ENCODE measurements at places on chromosomes 7 and 10.

DNA sequence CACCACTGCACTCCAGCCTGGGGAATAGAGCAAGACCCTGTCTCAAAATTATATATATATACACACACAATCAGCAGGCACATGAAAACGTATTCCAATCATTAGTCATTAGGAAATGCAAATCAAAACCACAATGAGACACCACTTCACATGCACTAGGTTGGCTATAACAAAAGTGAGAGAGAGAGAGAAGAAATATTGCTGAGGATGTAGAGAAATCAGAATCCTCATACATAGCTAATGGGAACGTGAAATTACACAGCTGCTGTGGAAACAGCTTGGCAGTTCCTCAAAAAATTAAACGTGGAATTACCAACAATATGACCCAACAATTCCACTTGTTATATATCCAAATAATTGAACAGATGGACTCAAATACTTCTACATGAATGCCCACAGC is 43.3 kb upstream of the CNNM1 start:
- DNase-seq: peak; percentile 1

- DNase-seq: peak; percentile 49
These were observed 20.2 kb upstream of the PDGFA start for GRCh38 chr7:539731-540411.

- no peak for DNase-seq
These were observed 651.8 kb downstream of the INHBA start for GRCh38 chr7:41051062-41051461.

DNA sequence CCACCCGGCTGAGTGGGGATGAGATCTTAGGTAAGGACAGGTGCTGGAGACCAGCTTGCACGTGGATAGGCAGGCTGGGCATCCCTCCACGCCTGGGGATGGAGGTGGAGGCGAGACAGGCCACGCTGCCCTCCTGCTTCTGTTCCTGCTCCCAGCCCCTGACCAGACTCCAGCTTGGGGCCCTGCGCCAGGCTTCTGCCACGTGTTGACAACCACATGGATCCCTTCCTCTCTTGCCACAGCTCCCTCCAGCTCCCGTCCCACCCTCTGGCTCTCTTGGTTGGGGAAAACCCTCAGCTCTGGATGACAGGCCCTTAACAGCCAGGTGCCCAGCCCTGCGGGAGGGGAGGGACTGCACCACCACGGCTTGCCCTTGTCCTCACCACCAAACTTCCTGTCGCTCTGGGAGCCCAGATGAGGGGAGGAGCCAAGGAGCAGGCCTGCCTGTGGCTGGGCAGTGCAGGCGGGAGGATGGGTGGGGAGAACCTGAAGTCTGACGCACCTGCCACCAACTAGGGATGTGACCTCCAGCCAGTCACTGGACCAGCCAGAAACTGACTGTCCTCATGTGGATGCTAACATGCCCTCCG is 36.0 kb downstream of the KCNH2 start:
- DNase-seq: no peak

DNA sequence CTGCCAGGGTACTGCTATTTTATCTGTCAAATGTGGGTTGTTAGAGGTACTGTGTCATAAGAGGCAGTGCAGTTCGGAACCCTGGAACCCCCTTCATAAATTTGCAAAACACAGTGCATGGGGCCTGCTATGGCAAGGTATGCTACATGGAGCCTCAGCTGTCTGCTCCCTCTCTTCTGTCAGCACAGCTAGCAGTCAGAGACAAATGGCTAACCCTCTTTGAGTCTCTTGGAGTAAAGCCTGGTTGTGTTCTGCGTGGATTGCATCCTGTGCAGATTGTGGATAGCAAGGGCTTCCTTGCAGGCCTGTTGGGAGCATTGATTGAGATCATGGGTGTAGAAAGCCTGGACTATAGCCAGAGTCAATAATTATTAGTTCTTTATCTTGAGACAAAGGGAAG is 397.8 kb downstream of the AUTS2 start:
- no peak for DNase-seq

DNA sequence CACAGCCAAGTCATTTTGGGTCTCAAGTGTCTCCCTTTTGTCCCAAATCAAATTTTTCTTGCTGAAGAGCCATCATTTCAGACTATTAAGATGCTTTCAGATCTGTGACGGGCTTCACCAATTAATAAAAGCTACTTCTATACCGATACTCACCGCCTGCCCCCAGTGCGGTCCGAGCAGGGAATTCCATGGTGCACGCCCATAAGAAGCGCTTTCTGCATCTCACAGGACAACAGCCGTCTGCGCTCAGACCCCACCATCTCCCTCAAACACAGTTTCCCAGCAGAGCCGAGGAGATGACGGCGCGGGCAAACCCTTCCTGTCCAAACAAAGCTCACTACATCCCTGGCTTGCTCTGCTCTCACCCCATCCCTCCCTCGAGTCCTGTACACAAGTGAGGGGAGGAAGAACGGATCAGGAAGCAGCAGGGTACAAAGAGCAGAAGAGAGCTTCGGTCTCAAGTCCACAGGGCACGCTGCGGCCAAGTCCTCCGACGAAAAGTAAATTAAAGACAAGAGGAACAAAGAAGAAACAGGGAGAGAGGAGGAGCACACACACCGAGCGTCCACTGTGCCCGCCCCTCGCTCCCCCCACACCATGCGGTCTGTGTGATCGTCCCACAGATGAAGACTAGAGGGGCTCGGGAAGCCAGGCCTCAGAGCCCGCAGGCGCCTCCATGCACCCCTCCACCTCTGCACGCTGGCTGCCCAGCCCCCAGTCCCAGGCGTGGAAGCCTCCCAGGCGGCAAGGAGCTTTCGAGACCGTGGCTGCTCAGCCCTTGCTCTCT is 121.9 kb downstream of the MAD1L1 start:
- peak; percentile 23 for DNase-seq

DNA sequence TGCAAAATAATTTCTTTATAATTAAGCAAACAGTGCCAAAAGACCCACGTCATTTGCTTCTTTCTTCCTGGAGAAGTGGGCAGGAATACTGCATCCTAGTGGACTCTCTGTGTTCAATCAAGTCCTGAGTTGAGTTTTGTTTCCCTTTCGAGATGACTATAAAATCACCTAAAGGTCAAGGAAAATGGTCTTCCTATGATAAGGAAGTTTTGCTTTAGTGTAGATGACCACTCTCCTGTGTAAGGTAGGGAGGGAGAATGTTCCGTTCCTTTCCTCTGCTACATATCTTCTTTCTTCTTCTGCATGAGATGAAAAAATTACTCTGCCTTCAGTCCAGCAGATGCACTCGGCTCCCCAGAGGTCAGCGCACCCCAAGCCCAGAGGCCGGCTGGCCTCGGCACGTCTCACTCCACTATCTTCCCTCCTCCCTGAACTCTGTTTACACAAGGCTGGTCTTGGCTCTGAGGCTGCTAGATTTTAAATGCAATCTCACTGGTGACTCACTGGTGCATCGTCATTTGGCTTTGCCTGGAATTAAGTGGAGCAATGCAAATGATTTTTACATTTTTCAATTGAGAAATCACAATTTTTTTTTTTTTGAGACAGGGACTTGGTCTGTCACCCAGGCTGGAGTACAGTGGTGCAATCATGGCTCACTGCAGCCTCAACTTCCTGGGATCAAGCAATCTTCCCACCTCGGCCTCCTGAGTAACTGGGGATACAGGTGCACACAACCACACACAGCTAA is 18.6 kb upstream of the VDAC2 start:
- DNase-seq: peak; percentile 97

- DNase-seq: no peak
These were observed 39.7 kb upstream of the STEAP4 start for GRCh38 chr7:88346357-88346756.

DNA sequence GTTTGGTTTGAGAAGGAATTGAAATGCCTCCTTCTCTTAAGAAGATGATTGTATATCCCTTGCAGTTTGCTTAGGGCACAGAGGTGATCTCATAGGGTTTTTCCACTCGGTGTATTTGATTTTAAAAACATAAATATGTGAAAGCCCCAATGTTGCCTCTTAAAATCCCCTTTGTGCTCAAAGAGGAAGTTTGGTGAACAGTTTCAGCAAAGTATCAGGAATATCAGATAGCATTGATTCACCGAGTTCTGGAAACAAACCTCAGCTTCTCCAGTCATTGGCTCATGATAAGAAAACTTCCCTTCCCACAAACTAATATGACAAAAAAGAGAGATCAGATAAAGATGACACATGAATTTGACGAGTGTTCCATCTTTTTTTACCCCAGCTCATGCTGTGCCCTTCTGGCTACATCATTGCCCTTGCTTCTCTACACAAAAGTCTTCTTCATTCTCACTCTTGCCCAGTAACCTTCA is 20.1 kb upstream of the SMNDC1 start:
- peak; percentile 58 for DNase-seq

- peak; percentile 78 for DNase-seq
These were observed 29.7 kb downstream of the VIM start for GRCh38 chr10:17257466-17258321.

DNA sequence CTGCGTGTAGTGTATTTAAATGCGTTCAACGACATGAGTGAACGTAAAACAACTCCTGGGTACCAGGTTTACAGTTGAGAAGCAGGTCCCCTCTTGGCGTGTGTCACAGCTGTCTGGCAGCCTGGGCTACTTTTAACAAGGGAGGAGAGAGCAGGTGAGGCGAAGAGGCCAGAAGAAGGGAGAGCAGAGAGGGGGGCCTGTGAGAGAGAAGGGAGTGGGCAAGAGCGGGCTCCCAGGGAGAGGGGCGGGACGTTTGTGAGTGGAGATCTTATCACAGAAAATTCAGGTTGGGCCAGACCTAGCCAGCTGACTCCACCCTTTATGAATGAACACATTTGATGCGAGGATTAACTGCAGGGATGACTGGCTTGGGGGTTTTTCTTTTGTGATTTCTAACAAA is 154.0 kb downstream of the CAMK1D start:
- no peak for DNase-seq

DNA sequence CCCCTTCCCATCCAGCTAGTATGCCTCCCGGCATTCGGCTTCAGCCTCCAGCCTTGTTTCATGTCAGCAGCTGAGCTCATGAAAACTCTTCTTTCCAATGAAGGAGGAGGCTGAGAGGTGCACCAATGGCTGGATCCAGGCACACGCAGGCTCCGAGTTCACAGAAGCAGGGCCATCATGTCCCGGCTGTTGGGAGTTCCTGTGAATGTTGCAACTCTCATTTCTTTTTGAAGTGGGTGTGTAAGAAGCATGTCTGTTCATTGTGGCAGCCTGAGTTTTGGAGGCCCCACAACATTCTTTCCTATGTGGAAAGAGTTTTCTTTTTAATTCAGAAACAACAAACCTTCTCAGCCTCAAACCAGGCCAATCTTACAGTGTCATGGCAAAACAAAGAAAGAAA is 89.7 kb downstream of the PTPRE start:
- no peak for DNase-seq

DNA sequence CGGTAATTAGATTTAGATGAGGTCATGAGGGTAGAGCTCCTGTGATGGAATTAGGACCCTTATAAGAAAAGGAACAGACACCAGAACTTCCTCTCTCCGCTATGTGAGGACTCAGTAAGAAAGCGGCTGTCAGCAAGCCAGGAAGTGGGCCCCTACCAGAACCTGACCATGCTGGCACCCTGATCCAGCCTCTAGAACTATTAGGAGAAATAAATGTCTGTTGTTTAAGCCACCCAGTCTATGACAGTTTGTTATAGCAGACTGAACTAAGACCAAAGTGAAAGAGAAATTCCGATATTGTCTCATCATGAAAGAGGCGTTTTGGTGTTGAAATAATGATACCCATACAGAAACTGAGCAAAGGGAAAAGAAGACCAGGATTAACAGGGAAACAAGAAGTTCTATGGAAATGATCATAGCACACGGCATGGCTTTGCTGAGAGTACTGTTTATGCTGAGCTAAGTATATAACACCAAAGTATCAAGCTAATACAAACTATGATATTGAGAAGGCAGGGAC is 9.2 kb downstream of the CLEC2L start:
- no peak for DNase-seq

DNA sequence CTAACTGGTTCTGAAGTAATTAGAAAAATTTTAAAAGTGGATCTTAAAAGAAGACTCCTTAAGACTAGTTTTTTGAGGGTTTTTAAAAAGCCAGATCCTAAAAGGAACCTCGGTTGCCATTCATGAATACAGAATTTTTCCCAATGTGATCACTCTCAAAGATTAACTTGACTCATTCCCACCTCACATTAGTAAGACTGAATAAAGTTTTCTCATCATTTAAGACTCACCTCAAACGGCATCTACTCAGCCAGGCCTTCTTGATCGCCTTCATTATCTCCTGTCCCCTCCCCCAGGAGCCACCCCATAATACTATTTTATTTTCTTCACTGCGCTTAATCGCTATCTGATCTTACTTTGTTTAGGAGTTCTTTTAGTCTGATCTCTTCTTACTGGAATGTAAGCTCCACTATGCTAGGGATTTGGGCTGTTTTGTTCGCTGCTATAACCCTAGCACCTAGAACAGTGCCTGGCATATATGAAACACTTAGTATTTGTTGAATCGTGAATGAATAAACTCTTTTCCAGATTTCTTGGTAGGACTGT is 55.9 kb upstream of the PCGF5 start:
- peak; percentile 56 for DNase-seq

- no peak for DNase-seq
These were observed 24.7 kb upstream of the ANKRD1 start for GRCh38 chr10:90945491-90946070.

DNA sequence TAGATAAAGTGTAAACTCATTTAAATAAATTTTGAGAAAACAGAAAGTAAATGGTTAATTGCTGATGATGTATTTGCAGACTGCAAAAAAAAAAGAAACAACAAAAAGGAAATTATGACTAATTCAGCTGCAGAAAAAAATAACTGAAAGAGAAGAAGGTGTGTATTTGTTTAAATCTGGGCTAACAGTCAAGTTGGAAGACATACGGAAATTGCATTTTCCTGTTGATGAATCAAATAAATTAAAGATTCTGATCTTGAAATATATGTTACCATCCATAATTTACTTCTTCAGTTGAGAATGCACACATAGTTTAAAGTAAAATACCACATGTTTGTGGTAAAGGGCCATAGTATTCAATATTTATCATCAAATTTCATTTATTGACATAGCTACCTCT is 19.3 kb upstream of the ING3 start:
- peak; percentile 4 for DNase-seq

- no peak for DNase-seq
These were observed 19.8 kb downstream of the CFAP70 start for GRCh38 chr10:73338801-73339368.

DNA sequence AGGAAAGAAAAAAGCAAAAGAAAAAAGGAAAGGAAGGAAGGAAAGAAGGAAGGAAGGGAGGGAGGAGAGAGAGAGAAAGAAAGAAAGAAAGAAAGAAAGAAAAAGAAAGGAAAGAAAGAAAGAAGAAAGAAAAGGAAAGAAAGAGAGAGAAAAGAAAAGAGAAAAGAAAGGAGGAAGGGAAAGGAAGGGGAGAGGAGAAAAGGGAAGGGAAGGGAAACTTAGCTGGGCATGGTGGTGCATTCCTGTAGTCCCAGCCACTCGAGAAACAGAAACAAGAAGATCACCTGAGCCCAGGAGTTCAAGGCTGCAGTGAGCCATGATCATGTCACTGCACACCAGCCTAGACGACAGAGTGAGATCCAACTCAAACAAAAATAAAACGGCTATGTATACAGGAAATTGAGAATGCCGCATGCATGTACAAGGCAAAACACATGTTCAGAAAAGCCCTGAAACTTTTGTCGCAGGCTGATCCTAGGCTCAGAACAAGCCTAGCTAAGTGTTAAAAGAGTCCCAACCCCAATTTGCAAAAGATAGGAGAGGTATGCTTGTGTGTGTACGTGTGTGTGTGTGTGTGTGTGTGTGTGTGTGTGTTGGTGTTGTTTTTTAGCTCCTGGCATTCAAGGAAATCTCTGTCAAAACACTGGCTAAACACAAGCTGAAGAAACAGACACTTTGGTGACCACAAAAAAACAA is 6.6 kb upstream of the NPC1L1 start:
- no peak for DNase-seq

Measured in IMR-90 (cell line).